Activated naive CD8-positive, alpha-beta T cell treated with anti-CD3 and anti-CD28 coated beads, Interleukin-2, amount 10 ng/mL, durations not matched to agents 7 days and 5 days (primary cell): ENCODE measurements at places on chromosomes 4 and X. TPM values are rescaled to one million over a fixed set of nuclear protein-coding genes. Genes with fewer than 3 reads are reported as not detected.

GRCh38 chr4:94238160-94238559, 30.5 kb downstream of the SMARCAD1 start:
- no peak for DNase-seq
- no peak overlapping the region for H3K4me3 ChIP-seq
- H3K36me3 ChIP-seq = peaks cover 13% of the 10 kb centered on the region
- H3K27ac ChIP-seq = no peak overlapping the region

GRCh38 chr4:9964879-9965278, 56.4 kb downstream of the SLC2A9 start:
- H3K27me3 ChIP-seq = peaks cover 6% of the 10 kb centered on the region
- H3K27ac ChIP-seq = no peak overlapping the region
- H3K4me1 ChIP-seq = peaks cover 11% of the 10 kb centered on the region

- H3K36me3 ChIP-seq = no peaks in the 10 kb centered on the region
- no peaks in the 10 kb centered on the region for H3K4me1 ChIP-seq
- DNase-seq = no peak
- no peak overlapping the region for H3K4me3 ChIP-seq
Observed at GRCh38 chr4:106019771-106020170, 124.5 kb downstream of the NPNT start.

DNA sequence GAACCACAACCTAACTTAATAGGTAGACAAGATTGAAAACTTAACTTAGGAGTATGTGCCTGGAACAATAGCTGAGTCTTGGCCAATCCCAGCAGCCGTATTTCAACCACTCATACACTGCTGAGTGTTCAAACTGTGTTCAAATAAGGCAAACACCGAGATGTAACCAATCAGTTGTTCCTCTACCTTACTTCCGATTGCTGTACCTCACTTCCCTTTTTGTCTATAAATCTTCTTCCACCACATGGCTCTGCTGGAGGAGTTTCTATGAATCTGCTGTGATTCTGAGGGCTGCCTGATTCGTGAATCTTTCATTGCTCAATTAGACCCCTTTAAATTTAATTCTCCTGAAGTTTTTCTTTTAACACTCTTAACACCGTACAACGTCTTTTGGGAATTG, 108.0 kb downstream of the ANAPC4 start:
- no peaks in the 10 kb centered on the region for H3K4me1 ChIP-seq
- no peak for DNase-seq

NEXMIF gene
- total RNA-seq = 1.3 TPM

NDNF gene
- 0.17 TPM for total RNA-seq
